ENCODE measurements at places on chromosomes 1 and 21. TPM values are rescaled to one million over a fixed set of nuclear protein-coding genes. Genes with fewer than 3 reads are reported as not detected.

DNA sequence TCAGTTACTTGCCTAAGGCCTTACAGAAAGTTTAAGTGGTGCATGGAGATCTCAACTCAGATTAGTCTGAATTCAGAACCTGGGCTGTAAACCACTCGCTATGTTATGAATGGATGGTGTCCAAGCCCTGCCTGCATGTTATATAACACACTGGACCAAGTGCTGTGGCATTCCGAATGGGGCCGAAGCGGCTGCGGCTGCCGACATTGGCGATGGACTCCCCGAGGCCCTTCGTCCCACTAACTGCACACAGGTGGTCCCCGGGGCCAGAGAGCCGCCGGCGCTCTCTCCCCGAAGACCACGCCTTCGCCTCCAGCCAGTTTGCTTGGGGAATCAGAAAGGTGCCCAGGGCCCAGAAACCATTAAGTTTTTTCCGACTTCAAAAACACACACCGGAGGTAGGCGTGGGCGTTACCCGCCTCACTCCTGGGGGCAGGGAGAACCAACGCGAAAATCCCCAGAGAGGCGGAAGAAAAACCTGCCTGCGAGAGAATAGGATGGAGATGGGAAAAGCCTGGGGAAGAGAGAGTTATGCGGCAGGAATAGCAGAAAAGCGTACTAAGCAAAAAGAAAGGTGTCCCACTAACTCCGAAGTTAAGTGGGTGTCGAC is 579 bp upstream of the TENT5C start:
- DNase-seq, result no peak

GRCh38 chr21:29667651-29668050 is 272.1 kb downstream of the GRIK1 start:
- no peak for DNase-seq

DNA sequence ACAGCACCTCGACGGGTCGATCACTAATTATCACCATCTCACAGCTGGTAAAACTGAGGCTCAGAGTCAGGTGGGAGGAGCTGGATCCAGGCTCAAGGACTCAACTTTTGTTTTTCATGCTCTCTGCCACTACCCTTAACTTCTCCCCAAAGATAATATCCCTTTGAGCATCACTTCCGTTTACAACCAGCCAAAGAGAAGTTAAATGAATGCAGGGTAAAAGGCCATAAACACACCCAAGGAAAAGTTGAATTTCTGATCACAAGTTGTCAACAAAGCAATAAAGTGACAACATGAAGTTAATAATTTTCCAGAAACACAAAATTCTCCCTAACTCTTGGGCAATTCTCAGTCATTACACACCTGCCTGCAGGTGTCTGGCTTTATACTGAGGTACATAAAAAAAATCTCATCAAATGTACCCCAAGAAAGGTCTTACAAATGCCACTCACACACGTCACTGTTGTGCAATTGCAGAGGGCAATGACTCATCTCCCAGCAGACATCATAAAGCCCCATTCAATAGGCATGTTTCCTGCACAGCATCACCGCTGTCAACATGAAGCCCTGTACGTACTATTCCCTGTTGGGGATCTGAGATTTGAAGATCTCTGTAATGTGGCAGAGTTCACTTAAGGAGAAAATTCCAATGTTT is 3.4 kb downstream of the OR2T11 start:
- no peak for DNase-seq

DNA sequence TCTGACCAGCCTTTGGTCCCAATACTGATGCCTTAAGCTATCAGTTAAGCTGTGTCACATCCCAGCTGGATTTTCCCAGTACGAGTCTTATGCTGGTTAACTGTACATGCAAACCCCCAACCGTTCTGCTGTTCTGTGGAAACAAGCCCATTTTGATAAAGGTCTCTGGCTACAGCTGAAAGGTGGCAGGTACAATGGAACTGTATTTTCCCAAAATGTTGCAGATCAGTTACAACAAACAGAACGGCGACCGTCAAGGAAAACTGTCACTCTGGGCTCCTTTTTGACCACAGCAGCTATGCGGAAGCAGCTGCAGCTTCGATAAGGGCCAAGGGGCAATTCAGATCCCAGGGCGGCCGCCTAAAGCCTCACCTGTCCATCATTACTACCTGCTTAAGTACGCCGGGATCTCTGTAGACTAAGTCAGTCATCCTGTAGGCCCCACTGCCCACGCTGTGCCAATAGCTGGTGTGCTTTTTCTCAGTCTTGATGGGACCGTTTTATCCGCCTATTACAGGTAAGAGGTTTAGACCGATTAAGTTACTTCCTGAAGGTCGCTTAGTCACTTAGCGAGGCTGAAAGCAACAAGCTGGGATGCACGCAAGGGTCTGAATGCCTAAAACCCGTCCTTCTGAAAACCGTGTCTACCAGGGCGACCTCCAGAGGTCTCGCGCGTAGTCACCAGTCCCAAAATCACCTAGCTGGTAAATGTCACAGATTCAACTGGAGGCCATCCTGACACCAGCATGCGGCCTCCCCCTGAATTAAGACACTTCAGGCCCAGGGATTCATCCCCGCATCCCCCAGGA is 11.1 kb upstream of the RAB42 start:
- DNase-seq, result peak; percentile 74

- DNase-seq, result no peak
These were observed 216.9 kb downstream of the RYR2 start for GRCh38 chr1:237258871-237259270.

DNA sequence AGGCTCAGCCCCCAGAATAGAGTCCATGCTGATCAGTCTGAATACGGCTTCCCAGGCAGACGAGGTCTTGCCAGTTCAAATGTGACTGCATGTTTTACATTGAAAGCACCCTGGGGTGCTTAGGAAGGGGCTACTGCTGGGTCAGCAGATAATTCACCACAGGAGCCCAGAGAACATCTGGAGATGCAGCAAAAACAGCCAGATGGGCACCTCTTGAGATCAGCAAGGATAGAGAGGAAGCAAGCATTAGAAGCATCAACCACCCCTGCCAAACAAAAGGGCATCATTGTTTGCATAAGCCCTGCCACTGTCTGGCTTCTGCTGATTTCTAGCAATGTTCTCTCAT is 403.1 kb downstream of the RRAGC start:
- DNase-seq, result no peak

GRCh38 chr1:236179634-236180033 is 37.3 kb downstream of the GPR137B start:
- no peak for DNase-seq

Gene ANGPTL1
- not detected for total RNA-seq

Gene AIM2
- total RNA-seq, result 67.6 TPM

Data from activated CD4-positive, alpha-beta T cell treated with anti-CD3 and anti-CD28 coated beads for 36 hours (primary cell).